D721Med (cell line): ENCODE measurements at places on chromosomes 11 and 22.

GRCh38 chr11:61746442-61747191 is 5.8 kb upstream of the MYRF start:
- no peak for DNase-seq

GRCh38 chr11:86719781-86720463 is 47.5 kb upstream of the ME3 start:
- no peak for DNase-seq

DNA sequence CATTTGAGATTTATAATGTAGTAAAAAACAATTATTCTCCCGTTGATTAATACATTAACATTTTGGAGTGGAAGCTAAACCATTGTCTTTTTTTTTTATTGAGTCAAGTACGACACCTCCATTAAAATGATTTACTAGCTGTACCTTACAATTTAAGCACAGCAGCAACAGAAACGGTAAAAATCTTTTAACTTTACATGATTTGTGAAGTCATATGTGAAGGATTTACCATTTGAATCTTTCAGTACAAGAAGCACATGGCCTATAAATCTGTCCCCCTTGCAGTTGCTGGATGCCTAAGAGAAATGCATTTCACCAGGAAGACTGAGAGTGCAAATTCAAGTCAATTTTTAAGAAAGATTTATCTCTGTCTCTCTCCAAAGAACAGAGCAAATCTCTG is 324.6 kb downstream of the CADM1 start:
- DNase-seq, result no peak

- DNase-seq, result no peak
These were observed 60.4 kb upstream of the PARVG start for GRCh38 chr22:44120314-44120704.

DNA sequence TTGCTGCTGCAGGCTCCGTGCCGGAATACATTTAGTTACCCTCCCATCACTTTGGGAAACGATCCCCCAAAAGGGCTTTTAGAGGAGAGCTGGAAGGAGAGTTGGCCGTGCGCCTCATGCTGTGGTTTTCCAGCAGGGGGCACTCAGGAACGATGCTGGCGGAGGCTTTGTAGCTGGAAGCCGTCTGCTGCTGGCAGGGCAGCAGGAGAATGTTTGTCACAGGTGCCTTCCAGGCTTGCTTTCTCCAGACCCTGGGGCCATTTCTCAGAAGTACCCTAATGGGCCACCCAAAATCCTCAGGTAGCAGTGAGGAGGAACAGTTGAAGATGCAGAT is 30.0 kb upstream of the CABP7 start:
- DNase-seq, result no peak
